ENCODE measurements at places on chromosomes 11 and 22.

- no peak for DNase-seq
These were observed 575 bp downstream of the DUSP18 start for GRCh38 chr22:30667107-30667493.

GRCh38 chr11:113305440-113306336, 8.7 kb upstream of the TTC12 start:
- peak; percentile 44 for DNase-seq

- no peak for DNase-seq
These were observed 154.4 kb downstream of the NAV2 start for GRCh38 chr11:19867064-19867463.

DNA sequence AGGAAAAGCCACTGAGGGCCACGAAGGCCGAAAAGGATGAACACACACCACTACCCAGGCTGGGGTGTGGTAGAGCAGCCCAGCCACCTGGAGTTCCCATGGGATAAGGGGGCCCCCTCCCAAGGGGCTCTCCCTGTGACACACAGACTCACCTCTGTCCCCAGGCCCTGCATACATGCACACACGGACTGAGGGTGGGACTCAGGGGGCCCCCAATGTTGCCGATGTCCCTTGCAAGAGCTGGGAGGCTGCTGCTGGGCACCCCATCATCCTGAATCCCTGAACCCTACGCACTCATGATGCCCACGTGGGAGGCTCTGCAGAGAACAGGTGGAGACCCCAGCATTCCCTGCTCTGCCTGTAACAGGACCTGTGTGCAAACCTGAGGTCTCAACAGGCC, 14.5 kb downstream of the SHANK2 start:
- no peak for DNase-seq

- DNase-seq = no peak
These were observed 58.9 kb downstream of the PARVA start for GRCh38 chr11:12436266-12436665.

DNA sequence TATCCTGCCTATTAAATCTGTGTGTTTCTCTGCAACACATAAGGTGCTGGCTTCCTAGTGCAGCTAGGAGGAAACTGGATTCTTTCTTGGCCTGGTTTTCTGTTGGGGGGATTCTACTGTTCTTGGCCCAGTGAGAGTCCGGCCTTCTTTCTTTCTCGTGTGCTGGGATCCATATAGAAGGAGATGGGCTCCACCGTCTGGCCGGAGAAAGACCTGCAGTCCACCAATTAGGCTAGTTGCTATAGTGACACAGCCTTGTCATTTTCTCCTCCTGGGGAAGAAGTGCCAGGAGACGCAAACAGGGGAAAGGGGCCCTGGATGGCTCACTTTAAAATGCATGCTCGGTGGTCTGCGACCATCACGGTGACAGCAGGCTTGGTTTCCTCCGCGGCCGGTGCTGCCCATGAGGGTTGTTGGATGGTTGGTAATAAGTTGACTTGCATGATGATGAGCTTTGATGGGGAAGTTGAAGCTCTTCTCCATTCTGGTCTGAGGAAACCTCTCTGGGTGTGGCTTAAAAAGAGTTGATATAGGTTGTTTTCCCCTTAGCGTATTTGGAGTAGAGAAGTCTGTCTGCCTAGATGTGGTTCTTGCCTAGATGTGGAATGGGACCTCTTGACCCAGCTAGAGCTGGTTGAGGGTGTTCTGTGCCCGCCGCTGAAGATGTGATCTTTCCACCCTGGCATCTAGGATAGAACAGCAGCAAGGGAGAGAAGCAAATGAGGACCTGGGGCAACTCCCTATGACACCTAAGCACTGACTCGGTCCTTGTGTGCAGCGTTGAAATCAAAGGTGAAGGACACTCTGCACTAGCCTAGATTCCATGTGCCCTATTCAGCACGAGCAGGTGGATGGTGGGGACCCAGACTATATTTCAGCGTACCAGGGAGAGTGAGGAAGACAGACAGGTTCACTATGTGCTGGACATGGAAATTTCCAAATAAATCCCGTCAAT, 1335.0 kb downstream of the BRD1 start:
- DNase-seq = peak; percentile 43

GRCh38 chr22:39332441-39333064, 13.1 kb upstream of the RPL3 start:
- no peak for DNase-seq

DNA sequence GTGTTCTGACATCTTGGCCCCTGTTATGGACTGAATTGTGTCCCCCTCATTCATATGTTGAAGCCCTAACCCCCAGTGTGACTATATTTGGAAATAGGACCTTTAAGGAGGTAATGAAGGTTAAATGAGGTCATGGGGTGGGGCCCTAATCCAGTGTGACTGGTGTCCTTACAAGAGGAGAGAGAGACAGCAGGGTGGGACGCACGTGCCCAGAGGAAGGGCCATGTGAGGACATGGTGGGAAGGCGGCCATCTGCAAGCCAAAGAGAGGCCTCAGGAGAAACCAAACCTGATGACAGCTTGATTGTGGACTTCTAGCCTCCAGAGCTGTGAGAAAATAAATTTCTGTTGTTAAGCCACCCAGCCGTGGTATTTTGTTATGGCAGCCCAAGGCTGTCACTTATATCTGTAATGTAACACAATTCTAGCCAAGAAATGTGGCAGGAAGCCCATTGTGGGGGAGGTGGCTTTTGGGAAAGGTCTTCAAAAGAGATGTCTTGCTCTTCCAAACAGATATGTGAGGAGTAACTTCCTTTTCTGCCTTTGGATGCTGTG, 23.7 kb downstream of the SLC22A6 start:
- DNase-seq = no peak

DNA sequence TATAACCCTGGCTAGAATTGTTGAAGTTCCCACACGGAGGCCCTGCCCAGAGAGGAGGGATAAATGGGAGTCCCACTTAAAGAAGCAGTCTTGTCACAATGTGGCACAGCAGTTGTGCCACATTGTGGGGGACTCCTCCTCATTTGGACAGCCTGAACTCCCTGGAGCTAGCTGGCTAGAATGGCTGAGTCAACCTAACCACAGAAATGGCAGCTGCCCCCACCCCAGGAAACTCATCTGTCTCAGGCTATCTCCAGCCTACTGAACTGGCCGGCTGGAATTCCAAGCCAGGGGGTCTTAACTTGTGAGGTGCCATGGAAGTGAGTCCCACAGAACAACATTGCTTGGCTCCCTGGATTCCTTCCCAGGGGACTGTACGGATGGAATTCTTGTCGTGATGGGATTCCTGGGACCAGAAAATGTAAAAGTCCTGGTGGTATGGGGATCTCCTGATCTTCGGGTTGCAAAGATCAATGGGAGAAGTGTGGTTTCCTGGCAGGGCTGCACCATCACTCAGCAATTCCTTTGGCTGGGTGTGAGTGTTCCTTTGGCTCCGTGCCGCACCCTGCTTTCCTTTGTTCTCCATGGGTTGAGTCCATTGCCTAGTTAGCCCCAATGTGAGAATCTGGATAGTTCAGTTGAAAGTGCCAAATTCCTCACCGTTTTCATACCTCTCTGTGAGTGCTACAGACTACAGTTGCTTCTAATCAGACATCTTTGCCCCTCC, 791.2 kb upstream of the FAT3 start:
- no peak for DNase-seq

- DNase-seq = no peak
These were observed 708.9 kb upstream of the CCDC179 start for GRCh38 chr11:23569134-23569533.

GRCh38 chr11:76512851-76513653, 68.2 kb downstream of the EMSY start:
- no peak for DNase-seq

DNA sequence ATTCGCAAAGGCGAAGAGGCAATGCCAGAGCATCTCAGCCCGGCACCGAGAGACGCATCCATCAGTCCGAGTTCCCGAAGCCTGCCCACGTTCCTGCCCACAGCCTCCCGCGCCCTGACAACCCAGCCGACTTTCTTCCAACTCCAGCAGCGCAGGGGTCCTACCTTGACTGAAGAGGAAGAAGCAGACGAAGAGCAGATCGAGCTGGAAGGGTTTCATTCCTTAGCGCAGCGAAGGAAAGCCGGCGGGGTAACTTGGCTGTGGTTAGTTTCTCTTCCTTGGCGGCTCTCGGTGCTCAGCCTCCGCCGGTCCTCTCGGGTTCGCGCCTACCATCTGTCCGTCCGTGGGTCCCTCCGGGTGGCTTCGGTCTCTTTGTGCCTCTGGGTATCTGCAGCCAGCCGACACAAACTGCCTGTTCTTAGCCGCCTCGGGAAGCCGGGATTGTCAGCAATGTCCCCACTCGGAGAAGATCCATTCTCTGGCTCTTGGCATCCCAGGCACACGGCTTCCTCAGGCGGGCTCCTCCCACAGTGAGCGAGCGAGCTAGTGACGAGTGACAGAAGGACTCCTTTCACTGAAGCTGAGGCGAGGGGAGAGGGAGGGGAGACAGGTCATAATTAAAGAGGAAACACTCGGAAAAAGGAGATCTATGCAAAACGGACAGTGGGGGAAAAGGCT, at the start of gene KIRREL3:
TSS of gene KIRREL3 (minus strand) at position 480 of the 678 bp plus-strand sequence.
- DNase-seq = no peak

GRCh38 chr11:94895971-94896370, 77.4 kb downstream of the CWC15 start:
- no peak for DNase-seq

DNA sequence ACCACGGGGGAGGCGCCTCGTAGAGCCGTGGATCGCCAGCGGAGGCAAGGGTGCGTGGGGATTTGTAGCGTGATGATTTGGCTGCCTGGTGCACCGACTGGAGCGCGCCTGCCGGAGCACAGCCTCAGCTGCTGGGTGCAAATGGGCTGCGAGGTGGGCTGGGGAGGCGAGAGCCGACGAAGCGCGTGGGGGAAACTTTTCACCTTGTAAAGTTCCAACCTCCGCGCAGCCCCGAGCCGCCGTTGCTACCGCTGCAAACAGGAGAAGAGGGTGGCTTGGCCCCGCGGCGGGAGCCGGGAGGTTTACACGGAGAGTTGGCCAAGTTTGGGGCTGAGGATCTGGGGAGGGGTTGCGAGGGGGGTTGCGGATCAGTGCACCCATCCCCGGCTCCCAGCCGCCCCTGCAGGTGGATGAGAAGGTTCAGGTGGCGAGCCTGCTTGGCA, 528 bp downstream of the FAT3 start:
- no peak for DNase-seq

GRCh38 chr22:29877620-29878019, 5.4 kb upstream of the MTMR3 start:
- no peak for DNase-seq

DNA sequence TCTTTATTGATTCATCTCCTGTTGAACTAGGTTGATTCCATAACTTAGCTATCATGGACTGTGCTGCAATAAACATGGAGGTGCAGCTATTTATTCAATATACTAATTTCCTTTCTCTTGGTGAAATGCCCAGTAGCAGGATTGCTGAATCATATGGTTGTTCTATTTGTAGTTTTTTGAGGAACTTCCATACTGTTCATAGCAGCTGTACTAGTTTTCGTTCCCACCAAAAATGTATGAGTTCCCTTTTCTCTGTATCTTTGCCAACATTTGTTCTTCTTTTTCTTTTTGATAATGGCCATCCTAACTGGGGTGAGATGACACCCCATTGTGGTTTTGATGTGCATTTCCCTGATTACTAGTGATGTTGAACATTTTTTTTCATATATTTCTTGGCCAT, 87.2 kb upstream of the NAV2 start:
- no peak for DNase-seq

DNA sequence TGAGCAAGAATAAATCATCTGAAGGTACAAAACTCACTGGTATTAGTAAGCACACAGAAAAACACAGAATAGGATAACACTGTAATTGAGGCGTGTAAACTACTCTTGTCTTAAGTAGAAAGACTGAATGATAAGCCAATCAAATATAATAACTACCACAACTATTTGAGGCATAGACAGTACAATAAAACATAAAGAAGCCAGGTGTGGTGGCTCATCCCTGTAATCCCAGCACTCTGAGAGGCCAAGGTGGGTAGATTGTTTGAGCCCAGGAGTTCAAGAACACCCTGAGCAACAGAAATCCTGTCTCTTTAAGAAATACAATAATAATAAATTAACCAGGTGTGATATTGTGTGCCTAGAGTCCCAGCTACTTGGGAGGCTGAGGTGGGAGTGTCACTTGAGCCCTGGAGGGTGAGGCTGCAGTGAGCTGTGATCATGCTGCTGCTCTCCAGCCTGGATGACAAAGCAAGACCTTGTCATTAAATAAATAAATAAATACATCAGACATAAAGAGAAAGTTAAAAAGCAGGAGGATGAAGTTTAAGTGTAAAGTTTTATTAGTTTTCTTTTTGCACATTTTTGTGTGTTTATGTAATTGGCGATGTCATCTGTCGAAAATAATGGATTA, 390.6 kb downstream of the DYNC2H1 start:
- no peak for DNase-seq

GRCh38 chr11:92101920-92102319, 122.7 kb upstream of the FAT3 start:
- DNase-seq = no peak

- no peak for DNase-seq
These were observed 1.2 kb downstream of the CYTH4 start for GRCh38 chr22:37283393-37283937.

GRCh38 chr11:42595876-42596275, 715.9 kb upstream of the API5 start:
- no peak for DNase-seq

GRCh38 chr22:48319321-48320047, 1508.2 kb downstream of the BRD1 start:
- no peak for DNase-seq

DNA sequence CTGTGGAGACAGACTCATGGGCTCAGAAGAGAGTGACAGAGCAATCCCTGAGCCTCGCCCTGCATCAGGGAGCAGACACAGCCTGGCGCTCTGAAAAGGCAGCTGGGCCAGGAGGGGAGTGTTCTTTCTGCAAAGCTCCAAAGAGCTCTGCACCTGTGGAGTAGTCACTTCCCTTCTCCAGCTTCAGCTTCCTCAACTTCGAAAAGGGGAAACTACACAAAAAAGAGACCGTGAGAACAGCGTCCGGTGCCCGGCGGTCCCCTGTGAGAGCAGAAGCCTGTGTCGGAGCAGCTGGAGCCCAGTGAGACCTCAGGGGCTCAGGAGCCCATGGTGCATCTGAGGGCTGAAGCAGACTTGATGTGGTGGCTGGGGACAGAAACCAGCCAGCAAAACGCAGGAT, 35.1 kb downstream of the TP53I11 start:
- no peak for DNase-seq

DNA sequence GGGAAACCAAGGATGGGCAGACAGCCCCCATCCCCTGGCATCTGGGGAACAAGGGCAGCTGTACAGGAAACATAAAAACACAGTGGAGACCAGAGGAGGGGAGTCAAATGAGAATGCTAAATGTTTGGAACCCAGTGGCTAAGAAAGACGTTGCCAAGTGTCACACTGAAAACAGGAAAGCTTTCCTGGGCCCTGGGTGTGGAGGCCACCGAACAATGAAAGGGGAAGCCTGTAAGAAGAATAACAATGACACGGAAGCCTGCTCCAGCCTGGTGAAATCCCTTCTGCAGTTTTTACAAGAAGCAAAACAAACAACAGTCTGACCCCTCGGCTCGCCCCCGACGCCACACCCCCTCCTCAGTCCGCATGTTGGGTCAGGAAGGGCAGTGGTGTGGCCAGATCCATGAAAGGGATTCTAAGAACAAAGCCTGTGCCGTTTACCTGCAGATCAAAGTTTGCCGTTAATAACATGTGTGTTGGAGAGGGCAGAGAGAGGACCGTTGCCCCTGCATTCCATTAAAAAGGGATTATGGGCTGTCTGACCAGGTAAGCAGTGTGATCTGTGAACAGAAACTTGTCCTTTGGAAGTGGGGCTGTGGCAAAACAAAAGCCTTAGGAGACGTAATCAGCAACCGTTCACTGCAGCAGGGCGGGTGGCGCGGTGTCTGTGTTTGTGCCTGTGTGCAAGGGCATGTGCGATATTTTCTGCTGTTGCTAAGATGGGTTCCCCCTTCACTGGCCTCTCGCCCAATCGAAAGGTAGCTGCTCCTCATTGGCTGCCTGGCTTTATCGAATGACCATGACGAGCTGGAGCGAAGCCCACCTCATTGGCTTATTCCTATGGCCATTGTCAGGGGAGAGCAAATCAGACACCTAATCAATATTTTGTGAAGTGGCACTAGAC, 113.7 kb upstream of the BLID start:
- DNase-seq = no peak
